ENCODE measurements at places on chromosomes 16 and 17.

- DNase-seq, result peak; percentile 38
Observed at GRCh38 chr17:29591146-29591736, 1.7 kb upstream of the ANKRD13B start.

DNA sequence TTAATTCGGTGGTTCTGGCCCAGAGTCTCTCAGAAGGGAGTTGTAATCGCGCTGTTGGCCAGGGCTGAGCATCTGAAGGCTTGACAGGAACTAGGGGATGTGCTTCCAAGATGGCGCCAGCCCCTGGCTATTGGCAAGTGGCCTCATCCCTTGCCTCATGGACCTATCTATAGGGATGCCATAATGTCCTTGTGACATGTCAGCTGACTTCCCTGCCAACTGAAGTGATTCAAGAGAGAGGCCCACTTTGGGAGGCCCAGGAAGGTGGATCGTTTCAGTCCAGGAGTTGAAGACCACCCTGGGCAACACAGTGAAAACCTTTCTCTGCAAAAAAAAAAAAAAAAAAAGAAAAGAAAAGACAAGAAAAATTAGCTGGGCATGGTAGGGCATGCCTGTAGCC is 15.0 kb upstream of the C16orf87 start:
- no peak for DNase-seq

GRCh38 chr16:49127103-49127502 is 154.5 kb downstream of the CBLN1 start:
- no peak for DNase-seq

DNA sequence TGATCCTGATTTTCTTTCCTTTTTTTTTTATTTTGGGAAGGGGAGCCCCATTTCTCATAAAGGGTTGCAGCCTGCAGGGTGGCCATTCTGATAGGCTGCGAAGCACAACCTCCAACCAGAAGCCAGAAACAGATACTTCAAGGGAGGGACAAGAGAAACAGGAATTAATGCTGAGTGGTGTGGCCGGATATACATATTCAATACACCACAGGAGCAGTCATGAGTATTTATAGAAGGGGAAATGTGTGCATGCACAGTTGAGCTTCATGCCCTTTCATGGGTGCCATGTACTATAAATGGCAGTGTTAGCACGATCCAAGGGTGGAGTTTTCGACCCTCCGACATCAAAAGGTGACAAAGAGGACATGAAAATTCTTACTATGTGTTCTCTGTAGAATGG is 320.8 kb downstream of the CBLN1 start:
- no peak for DNase-seq

GRCh38 chr16:82808036-82808435 is 181.3 kb downstream of the CDH13 start:
- no peak for DNase-seq

DNA sequence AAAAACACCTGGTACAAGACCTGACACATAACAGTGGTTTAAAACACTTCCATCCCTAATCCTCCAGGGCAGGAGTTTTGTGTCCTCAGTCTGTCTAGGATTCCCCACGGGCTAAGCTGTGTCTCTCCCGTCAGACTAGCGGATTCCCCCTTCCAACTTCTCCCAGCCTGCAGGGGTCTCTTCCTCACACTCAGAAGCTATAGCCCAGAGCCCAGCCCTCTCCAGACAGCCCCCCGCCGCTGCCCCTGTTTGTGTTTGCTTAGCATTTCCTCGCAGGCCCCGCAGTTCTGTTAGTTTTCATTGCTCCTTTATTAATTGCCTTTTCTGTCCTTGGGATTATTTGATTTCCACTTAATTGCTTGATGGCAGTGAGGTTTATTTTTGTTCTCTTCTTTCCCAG is 91.2 kb downstream of the TMEM132E start:
- DNase-seq, result no peak

DNA sequence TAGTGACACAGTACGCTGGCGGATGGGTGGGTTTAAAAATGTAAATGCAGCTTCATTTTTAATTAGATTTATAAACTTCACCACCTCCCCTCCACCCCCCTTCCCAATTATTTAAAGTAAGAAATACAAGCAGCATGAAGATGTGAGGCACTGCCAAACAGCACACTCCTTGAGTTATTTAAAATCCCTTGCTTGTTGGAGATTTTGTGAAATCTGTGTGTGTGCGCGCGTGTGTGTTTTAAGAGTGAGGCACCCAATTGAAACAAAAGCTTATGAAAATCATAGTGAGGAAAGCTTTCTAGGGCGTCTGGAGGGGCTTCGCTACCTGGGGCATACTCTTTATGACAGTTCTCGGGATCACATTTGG is 219.6 kb upstream of the IRX3 start:
- no peak for DNase-seq

DNA sequence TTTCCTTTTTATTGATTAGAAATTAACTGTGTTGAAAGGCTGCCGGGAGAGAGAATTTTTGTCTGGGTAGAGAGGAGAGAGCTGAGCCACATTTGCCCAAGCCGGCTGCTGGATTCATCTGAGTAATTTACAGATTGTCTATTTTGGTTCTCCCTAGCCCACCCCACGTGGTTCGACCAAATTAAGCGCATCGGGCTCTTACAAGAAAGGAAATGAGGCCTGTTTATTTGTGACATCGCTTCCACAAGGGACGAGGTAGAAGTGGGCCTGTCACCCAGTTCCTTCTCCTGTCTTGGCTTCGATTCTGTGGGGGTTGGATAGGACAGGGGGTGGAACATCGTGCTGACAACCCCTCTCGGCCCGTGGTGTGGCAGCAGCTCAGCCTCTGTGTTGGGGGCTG is 42.9 kb downstream of the SYT17 start:
- peak; percentile 15 for DNase-seq

- no peak for DNase-seq
Observed at GRCh38 chr16:65875381-65876055, 491.0 kb upstream of the CDH5 start.

- DNase-seq, result no peak
Observed at GRCh38 chr16:89710709-89711564, 9.4 kb upstream of the SPATA2L start.

DNA sequence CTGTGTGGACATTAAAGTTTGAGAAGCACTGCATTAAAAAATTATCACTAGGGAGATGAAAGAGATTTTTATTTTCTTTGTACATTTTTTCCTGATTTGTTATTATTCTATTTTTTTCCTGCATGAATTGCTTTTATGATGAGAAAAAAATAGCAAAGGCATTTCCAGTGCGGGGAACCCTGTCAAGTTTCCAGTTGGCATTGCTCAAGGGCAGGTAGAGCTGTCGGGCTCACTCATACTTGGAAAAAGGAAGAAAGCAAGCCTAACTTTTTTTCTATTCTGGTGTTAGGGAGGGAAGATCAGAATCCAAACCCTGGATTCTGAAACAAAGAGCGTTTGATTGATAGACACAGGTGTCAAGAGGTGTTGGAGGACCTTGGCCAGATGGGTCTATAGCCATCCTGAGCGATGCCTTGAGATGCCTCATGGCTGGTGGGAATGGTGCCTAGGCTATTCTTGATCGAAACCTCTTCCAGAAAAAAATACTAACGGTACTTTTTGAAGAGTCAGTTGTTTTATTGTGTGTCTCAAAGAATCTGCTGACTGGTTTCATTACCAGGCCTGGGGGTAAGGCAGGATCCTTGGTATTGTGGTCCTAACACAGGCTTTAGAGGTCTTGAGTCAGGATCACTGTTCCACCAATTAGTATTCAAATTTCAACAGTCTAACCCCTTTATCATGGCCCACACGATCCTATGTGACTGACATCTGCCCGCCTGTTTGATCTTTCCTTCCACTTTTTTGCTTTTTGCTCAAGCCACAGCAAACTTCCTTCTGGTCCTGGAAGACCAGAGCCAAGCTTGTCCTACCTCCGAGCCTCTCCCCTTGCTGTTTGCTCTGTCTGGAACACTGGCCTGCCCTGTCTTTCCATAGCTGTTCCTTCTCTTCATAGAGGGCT is 20.1 kb downstream of the SNX29 start:
- no peak for DNase-seq

DNA sequence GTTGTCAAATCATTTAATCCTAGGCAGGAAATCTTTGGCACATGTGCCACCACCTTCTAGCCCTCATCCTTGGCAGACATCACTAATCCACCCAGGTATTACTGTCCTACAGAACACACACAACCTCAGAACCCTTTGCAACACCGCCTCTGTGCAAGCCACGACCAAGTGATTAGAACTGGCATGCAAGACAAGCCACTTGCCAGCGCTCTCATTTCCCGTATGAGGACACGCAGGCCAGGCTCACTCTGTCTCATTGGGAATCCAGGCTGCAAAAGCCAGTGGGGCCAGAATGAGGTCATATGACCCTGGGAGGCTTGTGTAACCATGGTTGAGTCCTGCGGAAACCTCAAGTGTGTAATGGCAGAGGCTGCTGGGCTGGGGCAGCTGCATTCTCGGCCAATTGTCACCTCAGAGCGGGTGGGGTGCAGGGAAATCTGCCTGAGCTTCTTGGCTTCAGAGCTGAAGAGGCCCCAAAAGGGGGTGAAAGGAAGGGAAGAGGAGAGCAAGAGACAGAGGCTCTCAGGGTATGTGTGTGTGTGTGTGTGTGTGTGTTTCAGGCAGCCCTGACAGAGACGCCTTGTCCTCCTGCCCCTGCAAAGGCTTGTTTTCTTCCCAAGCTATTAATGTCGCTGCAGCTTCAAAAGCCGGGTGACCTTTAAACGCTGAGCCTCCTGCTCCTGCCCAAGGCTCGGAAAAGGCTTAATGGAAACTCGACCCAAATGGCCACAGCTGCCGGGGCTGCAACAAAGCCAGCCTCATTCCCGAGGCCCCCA is 43.2 kb upstream of the MRPS23 start:
- DNase-seq, result peak; percentile 21

DNA sequence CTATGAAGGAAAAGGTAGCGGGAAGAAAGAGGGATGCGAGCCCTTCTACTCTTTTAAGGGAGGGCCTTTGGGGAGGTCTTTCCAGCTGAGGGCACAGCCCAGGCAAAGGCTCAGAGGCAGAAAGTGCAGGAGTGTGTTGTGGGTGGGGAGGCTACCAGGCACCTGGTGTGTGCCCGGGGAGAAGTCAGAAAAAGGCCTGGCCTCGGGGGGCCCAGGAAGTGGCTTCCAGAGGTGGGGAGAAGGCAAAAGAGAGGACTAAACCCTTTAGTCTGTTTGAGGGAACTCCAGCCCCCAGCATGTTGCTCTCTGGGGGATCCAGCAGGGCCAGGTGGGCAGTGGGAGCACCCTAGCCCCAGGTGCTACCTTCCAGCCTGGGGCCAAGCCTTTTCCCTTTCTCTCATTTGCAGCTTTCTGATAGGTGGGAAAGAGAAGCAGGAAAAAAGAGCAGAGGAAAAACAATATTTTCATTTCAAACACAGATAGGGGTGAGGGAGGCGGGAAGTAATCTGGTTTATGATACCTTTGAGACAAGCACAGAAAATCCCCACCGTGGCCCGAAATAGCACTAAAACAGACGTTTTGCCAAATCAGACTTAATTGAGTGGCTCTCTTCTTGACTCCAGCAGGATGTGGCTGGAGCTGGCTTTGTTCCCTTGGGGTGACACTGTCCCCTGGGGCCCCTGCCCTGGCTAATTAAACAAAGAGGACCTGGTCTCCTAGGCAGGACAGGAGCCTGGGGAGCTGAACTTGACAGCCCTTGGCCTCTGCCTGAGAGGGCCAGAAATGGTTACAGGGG is 10.4 kb downstream of the RAI1 start:
- no peak for DNase-seq

- DNase-seq, result no peak
Observed at GRCh38 chr17:69511250-69511649, 96.8 kb downstream of the MAP2K6 start.

DNA sequence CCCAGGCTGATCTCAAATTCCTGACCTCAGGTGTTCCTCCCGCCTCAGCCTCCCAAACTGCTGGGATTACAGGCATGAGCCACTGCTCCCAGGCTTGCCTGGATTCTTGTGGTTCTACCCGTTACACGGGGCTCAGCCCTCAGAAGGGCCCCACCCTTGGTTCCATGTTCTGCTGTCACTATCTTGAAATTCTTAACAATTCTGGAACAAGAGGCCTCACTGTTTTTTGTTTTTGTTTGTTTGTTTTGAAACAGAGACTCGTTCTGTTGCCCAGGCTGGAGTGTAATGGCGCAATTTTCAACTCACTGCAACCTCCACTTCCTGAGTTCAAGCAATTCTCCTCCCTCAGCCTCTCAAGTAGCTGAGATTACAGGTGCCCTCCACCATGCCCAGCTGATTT is 96.6 kb downstream of the CACNG3 start:
- DNase-seq, result no peak

- no peak for DNase-seq
Observed at GRCh38 chr17:45429339-45430005, 3.2 kb downstream of the ARHGAP27 start.

DNA sequence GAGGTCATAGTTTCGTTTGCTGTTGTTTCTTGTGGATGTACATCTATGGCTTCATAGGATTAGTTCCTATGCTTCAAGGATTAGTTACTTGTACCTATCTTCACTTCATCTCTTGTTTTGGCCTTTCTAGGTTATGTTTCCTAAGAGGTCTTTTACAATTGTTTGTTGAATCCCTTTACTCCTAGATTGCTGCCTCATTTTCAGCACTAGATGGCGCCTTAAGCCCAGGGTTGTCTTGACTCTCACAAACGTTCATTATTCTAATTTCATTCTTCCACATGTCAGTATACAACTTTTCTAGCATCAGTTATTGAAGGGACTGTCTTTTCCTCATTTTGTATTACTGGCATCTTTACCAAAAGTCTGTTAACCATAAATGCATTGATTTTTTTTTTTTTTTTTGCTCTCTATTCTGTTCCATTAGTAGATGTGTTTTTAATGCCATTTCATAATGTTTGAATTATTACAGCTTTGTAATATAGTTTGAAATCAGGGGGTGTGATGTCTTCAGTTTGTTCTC is 45.0 kb upstream of the NACA2 start:
- DNase-seq, result peak; percentile 40

DNA sequence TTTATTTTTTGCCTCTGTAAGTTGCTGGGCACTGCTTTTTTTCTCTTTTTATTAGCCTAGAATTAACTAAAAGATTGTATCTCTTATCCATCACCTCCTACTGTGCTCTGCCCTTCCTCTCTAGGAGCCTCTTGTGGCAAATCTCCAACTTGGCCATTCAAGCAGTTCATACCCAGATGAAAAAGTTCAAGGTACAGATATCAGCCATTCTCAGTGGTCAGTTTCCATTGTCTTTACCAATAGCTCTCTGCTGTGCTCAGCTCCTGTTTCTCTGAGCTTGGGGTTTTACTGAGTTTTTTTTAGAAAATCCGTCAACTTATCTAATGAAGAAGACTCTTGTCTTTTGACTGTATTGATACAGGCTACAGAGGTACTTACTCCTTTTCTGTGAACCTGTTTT is 15.6 kb downstream of the MOSMO start:
- DNase-seq, result no peak
